ENCODE measurements at places on chromosomes 4 and X.
A peak's percentile ranks its signal among the peaks of the same experiment; 100 is the strongest.

DNA sequence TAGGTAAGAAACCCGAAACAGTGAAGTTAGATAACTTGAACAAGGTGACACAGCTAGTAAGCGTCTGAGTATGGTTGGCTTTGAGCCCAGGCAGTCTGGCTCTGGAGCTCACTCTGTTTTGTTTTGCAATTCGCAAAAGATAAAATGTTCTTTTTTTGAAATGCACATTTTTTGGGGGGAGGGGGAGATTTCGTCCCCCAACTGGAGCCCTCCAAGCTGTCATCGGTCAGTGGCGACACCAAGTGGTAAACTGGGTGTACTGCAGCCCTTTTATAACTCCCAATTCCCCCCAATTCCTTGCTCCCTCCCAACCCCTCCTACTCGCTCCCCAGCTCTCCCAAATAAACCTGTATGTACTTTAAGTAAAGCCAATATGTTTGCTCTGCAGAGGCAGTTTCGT lies 2.8 kb upstream of the CLCN5 start:
- DNase-seq = peak; percentile 45

GRCh38 chrX:118228041-118228440 lies 111.4 kb upstream of the KLHL13 start:
- no peak for DNase-seq

- DNase-seq = no peak
Measured at GRCh38 chr4:182695842-182696241, 221.3 kb downstream of the DCTD start.

DNA sequence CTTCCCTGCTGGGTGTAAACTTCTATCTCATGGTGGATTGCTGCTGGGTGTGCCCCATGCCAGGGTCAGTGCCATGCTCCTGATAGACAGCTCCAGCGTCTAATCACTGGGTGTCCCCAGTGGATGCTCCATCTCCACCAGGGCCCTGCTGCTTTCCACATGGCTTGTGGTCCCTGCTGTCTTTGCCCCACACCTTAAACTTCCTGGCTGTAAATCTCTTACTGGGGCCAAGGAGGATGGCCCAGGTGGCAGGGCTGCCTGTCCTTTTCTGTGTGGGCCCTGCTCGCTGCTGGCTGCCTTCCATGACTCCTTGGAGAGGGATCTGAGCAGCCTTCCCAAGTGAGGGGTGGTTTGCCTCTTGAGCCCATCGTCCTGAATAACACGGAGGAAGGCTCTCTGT lies 51.8 kb downstream of the RGS12 start:
- DNase-seq = no peak

- no peak for DNase-seq
Measured at GRCh38 chr4:10104211-10104990, 12.2 kb downstream of the WDR1 start.
